Karpas-422 (cell line): ENCODE measurements at places on chromosomes 2 and 18. TPM values are rescaled to one million over a fixed set of nuclear protein-coding genes. Genes with fewer than 3 reads are reported as not detected.

Gene REG3A
- not detected in 2 replicates for total RNA-seq

Gene NEURL3
- total RNA-seq: not detected in 2 replicates

Gene ASB3
- total RNA-seq: 26.4 and 39.8 TPM in 2 replicates

Gene OR6B2
- total RNA-seq: not detected in 2 replicates

Gene BABAM2
- total RNA-seq: 32.9 and 40.8 TPM in 2 replicates

Gene ITGA6
- total RNA-seq: 0.37 and 0.94 TPM in 2 replicates

Gene CHRND
- not detected in 2 replicates for total RNA-seq
